Left ventricle myocardium inferior (tissue), 1 donor: ENCODE measurements at places on chromosomes 13 and 19. TPM values are rescaled to one million over a fixed set of nuclear protein-coding genes. Genes with fewer than 3 reads are reported as not detected.

The CYP2S1 gene
- 0.44 TPM for total RNA-seq

The NXNL1 gene
- total RNA-seq = 0.33 TPM

The KIR3DL1 gene
- total RNA-seq = not detected

The HSH2D gene
- 0.16 TPM for total RNA-seq

The TBXA2R gene
- total RNA-seq = 2.3 TPM

The SRRM5 gene
- 0.30 TPM for total RNA-seq

The SYNE4 gene
- total RNA-seq = 0.58 TPM

The TEX26 gene
- not detected for total RNA-seq

The STARD13 gene
- 29.9 TPM for total RNA-seq

- DNase-seq = no peak
These were observed 14.9 kb upstream of the IL4I1 start for GRCh38 chr19:49911381-49912145.

- no peak for DNase-seq
These were observed 83.9 kb upstream of the IRS2 start for GRCh38 chr13:109870274-109870673.

GRCh38 chr13:77767413-77767812 lies 69.9 kb downstream of the SLAIN1 start:
- no peak for DNase-seq

- DNase-seq = no peak
These were observed 74.6 kb upstream of the MEDAG start for GRCh38 chr13:30831515-30831914.

- no peak for DNase-seq
These were observed 121.6 kb downstream of the CYSLTR2 start for GRCh38 chr13:48775285-48775684.

GRCh38 chr13:93690139-93690538 lies 463.5 kb downstream of the GPC6 start:
- no peak for DNase-seq

- no peak for DNase-seq
These were observed 415.8 kb upstream of the KLF12 start for GRCh38 chr13:74550039-74550438.

DNA sequence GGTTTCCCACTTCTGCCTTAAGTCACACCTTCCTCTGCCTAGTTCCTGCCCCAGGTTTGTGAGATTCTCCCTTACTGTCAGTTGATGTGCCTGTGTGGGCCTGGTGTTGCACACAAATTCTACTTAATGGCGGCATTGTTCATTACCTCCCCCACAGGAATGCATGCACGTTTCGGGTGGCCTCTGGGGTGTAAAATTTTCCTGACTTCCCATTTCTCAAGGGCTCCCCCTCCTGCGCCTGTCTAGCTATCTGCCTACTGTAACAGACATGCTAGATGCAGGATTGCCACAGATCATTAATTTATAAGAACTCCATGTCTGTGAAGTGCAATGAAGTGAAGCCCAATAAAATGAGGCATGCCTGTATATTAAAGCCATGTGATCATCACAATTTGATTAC lies 1466.3 kb downstream of the PCDH9 start:
- no peak for DNase-seq

DNA sequence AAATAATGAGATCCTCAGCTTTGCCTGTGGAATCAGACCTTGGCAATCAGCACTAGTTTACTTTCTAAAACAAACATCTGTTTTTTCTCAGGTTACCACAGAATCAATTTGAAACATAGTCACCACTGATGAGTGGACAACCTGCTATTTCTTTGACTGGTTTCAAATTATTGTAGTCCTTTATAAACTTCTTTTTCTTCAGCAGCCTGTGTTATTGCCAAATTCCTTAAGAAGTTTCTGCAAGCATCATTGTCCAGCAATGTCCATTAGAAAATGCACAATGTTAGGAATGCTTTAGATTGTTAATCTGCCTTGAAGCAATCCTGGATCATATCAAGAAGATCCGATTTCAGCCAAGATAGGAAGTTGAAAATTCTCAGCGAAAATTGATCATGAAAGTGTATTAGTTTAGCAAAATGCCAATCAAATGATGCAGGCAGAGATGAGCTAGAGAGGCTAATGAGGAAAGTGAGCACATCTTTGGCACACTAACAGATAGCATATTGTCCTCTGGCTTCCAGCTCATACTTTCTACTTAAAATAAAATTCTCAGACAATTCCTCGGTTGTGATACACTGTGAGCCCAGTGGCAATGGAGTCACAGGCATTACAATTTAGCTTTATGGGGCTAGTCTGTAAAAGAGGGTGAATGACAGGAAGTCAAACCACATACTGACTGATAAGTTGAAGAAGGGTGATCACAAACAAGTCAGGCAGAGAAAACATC lies 270.6 kb downstream of the SLITRK6 start:
- no peak for DNase-seq

DNA sequence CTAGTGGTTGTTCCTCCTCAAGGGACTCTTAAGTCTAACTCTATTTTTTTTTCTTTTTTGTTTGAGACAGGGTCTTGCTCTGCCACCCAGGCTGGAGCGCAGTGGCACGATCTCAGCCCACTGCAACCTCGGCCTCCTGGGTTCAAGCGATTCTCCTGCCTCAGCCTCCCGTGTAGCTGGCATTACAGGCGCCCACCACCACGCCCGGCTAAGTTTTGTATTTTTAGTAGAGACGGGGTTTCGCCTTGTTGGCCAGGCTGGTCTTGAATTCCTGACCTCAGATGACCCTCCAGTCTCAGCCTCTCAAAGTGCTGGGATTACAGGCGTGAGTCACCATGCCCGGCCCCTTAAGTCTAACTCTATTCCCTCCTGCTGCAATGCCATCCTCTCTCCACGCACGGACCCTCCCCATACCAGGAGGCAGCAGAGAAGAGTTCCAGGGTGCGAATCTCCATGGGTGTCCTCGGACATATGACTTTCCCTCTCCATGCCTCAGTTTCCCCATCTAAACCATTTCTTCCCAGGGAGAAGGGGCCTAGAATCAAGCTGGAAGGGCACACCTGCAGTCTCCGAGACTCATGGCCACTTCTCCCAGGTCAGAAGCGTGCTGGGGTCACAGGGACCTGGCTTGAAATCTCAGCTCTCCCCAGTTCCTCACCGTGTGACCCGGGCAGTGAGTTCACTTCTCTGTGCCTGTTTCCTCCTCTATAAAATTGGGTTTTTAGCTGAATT lies 6.0 kb upstream of the BCL3 start:
- DNase-seq = no peak

DNA sequence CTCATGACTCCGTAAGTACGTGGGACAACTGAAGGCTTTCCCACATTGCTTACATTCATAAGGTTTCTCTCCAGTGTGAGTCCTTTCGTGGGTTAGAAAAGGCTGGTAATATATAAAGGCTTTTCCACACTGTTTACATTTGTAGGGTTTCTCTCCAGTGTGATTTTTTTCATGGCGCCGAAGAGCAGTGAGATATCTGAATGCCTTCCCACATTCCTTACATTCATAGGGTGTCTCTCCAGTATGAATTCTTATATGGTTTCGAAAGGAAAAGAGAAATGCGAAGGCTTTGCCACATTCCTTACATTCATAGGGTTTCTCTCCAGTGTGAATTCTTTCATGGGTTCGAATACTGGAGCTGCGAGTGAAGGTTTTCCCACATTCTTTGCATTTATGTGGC lies 29.5 kb downstream of the ZNF490 start:
- DNase-seq = no peak

GRCh38 chr19:56942756-56943155 lies 102.2 kb upstream of the PEG3 start:
- DNase-seq = peak; percentile 30

- DNase-seq = no peak
These were observed 1015.7 kb downstream of the EFNB2 start for GRCh38 chr13:105519771-105520170.

- DNase-seq = no peak
These were observed 172.0 kb downstream of the DLEU7 start for GRCh38 chr13:50671497-50671850.

GRCh38 chr13:93226623-93227279 lies at the start of gene GPC6:
GPC6 (plus strand) TSS chr13:93226807.
- DNase-seq = no peak

DNA sequence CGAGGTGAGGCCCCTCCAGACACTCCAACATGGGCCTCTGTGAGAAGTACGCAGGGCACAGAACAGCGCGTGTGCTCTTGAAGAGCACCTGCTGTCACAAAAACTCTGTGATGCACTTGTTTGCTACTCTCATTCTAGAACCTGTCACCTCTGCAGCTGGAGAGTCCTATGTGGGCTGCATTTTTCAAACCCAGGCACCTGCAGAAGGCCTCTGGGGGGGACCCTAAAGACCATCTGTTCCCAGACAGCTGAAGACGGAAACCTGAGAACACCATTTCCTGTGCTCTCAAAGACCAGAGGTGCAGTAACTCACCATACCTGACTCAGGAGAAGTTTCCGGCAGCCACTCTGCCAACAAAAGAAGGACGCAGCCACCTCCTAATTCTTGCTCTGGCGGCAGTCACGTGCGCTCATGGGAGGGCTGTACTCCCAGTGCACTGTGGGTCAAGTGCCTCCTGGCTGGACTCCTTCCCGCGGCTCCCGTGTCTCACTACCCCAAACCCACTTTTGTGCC lies 28.1 kb downstream of the RANBP3 start:
- DNase-seq = peak; percentile 65

GRCh38 chr19:44059229-44059628 lies 7.4 kb downstream of the ZNF223 start:
- DNase-seq = no peak

DNA sequence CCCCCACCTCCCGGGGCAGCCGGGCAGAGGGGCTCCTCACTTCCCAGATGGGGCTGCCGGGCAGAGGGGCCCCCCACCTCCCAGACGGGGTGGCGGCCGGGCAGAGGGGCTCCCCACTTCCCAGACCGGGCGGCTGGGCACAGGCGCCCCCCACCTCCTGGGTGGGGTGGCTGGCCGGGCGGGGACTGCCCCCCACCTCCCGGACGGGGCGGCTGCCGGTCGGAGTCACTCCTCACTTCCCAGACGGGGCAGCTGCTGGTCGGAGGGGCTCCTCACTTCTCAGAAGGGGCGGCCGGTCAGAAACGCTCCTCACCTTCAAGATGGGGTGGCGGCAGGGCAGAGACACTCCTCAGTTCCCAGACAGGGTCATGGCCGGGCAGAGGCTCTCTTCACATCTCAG lies 43.9 kb downstream of the ZNF730 start:
- no peak for DNase-seq

DNA sequence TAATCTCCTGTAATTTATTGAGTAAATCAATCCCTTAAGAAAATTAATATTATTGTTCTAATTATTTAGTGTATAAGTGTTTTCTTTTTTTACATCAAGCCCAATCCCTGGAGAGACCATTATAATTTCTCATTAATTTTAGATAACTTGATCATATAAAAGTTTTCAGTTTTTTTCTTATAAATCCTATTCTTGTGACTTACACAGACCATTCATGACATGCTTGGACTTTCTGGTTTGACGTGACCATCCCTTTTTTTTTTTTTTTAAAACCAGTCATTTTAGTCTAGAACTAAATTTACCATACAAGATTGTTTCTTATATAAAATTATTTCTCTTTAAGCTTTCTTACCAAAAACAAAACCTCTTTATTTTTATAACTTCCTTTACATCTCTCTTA lies 5.4 kb upstream of the MTRF1 start:
- no peak for DNase-seq

DNA sequence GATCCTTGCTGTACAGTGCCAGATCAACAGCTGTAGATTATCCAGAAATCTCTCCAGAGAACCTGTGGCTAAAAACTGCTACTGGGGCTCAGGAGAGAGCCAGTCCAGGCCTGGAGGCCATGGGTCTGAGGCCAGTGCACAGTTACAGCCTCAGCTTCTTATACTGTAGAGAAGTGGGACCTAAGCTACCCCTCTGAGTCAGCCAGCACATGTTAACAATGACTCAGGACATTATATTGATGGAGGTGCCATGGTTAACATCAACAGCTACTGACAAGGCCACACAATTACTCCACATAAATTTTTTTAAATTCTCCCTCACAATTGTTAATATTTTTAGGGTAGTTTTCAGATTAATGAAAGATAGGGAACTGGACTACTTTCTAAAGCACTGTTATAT lies 138.5 kb downstream of the RBM26 start:
- no peak for DNase-seq

DNA sequence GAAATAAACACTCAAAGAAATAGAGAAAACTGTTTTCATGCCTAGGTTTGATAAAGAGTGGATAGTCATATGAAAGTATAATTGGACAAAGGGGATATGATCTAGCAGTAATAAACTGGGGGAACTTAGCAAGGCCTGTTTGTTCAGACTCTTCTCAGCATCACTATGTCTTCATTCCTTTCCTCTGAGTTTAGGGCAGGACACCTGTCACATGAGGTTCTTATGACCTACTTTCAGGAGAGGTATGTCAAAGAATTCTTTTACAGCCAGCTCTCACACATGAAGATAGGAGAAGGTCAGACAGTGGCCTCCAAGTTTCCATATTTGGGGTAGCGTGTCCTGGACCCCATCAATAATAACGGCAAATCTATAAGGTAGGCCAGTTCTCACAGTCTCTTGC lies 11.4 kb upstream of the RFXAP start:
- DNase-seq = no peak

GRCh38 chr19:3433313-3433712 lies 47.0 kb downstream of the SMIM24 start:
- no peak for DNase-seq

DNA sequence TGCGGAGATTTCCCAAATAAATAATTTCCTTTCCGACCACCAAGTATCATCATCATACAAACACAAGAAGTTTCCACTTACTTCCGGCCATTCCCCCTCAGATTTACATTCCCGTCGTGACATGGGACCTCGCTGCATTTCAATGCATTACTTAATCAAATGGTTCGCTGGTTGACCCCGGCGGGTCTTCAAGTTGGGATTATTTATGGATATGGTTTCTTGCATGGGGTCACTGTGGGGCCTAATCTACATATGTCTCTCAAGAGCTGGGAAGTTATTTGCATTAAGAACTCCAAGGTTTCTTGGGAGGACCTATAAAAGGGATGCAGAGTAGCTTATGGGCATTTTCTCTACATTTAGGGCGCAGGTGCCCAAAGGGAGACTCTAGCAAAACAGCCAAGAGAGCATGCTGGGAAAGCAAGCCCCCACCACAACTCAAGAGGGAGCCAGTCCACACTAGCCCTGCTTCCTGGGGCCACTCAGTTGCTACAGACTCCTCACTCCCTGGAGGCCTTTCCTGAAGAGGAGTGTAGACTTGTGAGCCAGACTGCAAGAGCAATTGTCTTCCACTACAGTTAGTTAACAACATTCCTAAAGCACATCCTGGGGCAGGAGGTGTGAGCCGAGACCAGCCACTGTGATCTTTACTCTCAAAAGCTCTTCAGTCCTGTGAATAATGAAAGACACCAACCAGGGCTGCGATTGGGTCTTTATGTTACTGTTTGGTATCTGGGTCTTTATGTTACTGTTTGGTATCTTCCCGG lies 125.3 kb downstream of the KATNAL1 start:
- no peak for DNase-seq
